GM12865 (cell line): ENCODE measurements at places on chromosomes 5 and 9.

DNA sequence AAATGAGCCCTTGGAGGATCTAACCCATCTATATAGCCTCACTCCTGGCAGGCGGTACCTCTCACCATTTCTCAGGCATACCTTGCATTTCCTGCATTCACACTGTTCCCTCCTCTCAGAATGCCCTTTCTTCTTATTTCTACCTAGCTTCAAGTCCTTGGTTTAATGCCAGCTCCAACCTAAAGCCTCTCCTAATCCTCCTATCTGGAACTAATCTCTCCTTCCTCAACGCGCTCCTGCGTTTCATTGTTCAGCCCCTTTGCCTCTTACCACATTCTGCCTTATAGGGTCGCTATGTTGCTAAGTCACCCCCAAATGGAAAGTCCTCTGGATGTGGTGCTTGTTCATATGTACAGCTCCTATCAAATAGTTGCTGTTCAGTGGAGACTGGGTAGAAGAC is 288.5 kb upstream of the TUT7 start:
- no peak for DNase-seq

DNA sequence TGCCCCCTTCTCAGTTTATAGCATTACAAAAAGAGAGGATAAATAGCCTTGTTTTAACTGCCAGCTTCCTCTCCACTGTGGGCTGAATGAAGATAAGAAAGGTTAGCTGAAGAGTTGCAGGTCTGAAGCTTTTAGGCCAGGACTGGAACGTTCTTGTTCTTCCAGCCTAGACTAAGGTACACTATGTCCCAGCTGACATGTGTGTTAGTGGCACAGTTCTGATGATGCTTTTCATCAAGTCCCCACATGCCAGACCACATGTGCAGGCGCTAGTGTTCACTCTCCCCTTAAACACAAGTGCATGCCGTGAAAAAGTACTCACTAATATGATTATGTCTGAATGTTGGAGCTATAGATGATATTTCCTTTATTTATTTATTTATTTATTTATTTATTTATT is 40.7 kb downstream of the STXBP1 start:
- DNase-seq, result no peak

DNA sequence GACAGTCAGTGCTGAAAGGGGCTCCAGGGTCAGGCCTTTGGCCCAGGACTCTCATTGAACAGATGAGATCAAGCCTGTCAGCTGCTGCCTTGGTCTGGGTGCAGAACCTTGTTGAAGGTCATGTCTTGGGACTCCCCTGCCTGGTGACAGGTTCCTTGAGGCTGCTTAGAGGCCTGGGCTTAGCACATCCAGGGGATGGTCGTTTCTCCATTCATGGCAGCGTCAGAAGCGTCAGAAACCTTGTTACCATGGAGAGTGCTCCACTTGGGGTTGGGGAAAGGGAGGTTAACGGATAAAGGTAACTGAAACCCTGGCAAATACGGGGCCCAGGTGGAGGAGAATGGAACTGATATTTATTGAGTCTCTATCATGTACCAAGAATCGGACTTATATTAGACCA is 8.8 kb downstream of the ARPC5L start:
- DNase-seq, result peak; percentile 38

DNA sequence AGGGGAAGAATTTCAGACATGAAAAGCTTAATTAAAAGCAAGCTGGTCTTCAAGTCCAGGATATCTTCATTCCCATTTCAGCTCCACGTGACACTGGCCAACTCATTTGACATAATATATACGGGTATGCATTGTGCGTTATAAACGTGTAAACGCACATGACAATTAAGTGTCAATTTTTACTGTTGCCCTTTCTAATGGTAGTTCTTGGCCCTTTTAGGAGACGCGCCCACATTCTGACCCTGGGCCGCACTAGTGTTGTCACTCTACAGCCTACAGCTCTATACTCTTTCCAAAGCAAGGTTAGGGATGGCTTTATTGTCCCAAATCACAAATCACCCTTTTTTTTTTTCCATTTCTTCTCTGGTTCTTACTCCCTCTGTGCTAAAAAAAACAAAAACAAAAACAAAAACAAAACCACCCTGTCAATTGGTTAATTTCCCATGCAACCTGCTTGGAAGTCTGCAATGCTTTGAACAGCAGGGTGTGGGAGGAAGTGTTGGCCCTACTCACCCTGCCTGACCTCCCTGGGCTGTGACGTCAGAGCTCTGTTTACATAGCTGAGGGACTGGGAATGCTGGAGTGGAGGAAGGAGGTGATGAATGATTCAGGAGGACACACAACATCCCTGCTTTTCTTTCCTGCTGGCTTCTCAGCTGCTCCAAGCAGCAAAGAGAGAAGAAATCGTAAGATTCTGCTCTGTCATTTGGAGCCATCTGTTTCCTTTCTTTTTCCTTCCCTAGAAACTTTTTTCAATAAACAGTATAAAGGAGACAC is 19.3 kb downstream of the RFK start:
- no peak for DNase-seq

DNA sequence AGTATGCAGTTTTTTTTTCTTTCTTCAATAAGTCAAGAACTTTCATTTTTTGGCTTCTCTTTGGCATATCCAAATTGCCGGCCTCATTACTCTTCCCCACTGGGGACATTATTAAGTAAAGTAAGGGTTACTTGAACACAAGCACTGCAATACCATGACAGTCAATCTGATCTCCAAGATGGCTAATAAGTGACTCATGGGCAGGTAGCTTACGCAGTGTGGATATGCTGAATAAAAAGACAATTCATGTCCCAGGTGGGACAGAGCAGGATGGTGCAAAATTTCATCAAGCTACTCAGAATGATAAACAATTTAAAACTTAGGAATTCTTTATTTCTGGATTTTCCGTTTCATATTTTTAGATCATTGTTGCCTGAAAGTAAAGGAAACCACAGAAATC is 671.8 kb downstream of the ACTL7B start:
- no peak for DNase-seq
